ENCODE measurements at places on chromosomes 12 and 14.
A peak's percentile ranks its signal among the peaks of the same experiment; 100 is the strongest.

DNA sequence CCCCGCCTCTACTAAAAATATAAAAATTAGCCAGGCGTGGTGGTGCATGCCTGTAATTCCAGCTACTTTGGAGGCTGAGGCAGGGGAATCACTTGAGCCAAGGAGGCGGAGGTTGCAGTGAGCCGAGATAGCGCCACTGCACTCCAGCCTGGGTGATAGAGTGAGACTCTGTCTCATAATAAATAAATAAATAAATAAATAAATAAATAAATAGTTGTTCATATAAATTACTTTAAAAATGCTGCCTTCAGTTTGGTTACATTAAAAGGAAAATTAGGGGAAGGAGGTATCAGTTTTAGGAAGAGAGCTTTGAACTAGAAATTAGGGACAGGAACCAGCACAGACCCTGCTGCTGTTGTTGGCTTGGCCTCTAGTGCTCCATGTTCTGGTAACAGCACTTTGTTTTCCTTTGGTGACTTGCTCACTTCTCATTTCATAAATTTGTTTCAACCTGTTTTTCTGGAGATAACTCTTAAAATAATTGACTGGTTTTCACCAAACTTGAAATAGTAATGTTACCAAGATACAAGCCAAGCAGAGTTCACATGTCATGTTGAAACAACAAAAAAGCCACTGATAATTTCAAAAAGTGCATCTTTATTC, 22.9 kb upstream of the PTPRB start:
- H3K27ac ChIP-seq: no peak overlapping the region
- H3K36me3 ChIP-seq: no peaks in the 10 kb centered on the region
- H3K4me1 ChIP-seq: no peaks in the 10 kb centered on the region
- H3K4me3 ChIP-seq: no peak overlapping the region

DNA sequence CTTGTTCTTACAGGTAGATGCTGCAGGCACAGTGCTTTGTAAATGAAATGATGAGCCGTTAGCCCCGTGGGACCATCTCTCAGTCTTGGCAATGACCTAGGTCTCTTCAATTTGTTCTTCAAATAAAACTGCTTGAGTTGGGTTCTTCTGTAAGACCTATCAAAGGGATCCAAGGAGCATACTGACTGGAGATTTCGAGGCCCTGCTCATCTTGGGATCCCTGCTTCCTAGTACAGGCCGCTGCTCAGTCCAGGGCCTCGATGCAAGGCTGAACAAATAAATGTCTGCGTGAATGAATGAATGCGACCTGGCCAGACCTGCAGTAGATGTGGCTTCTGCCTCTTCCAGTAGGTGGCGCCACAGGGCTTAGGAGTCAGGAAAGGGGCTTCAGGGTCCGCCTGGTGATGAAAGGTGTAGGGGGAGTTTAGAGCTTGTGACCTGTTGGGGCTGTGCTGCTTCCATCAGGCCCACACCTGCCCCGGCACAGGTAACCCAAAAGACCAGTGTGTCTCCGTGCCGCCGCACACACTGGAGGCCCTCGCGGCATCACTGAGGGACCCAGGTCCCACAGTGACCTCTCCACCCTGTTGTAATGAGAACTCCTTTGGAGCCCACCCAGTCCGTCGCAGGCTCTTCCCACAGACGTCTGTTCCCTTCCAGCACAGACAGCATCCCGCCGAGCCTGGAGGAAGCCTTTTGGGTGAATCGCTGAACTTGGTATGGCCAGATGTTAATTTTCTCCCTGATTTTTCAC, 4.4 kb downstream of the CACNA1C start:
- no peak overlapping the region for H3K4me3 ChIP-seq
- H3K4me1 ChIP-seq: peaks cover 5% of the 10 kb centered on the region
- DNase-seq: peak; percentile 62
- no peak overlapping the region for H3K27ac ChIP-seq

DNA sequence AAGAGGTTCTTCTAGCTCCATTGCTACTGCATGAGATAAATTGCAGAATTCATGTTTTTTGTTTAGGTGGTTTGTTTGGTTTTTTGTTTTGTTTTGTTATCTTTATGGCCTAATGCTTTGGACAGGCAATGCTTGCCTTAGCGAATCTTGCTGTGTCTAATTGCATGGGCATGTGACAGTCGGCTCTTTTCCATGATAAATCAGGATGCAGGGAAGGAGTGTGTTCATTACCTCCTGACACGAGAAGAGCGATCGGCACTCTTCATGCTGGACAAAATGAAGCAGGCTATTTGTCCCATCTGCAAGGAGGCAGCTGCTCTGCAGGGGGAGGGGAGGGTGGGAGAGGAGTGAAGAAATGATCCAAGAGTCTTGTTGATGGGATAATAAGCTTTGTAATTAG, 6.5 kb downstream of the CCDC60 start:
- H3K27me3 ChIP-seq: no peaks in the 10 kb centered on the region
- no peak overlapping the region for H3K4me3 ChIP-seq
- no peak for DNase-seq
- no peak overlapping the region for H3K27ac ChIP-seq
- H3K36me3 ChIP-seq: no peaks in the 10 kb centered on the region
- H3K4me1 ChIP-seq: no peaks in the 10 kb centered on the region

DNA sequence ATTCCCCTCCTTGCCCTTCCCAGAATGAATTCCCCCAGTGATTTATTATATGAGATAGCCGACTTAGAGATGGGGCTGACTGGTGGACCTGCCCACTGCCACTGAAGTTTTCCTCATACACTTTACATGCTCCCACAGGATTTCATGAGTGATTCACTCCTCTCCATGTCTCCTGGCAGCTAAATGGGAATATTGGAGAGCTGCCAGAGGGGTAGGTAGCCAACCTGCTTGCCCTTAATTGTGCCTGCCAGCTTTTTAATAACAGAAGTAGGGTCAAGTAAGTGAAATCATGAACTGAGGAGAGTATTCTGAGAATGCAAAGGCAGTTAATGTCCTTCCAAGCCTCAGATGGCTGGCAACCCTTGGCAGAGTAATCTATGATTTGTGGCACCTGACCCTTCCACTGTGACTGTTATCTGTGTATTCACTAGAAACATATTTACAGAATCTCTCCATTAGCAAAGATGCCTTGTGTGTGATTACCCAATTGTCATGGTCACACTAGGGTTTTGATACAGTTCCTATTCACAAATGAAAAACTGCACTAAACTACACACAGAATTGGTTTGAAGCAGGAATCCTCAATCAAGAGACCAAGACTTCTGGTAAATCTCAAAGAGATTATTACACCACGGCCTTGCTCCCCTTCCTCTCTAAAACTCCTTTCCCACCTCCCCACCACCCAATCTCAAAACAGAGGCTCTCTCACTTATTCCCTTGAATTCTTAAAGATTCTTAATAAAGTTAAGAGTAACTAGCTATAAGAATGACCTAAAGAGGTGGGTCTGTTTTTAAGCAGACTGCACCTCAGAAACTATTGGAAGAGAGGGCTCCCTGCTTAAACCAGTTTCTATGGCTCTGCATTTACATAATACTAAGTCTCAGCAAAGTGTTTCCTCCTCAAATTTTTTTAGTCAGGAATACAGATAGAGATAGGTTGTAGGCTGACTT, 17.2 kb downstream of the NKX2-1 start:
- DNase-seq: no peak
- H3K36me3 ChIP-seq: no peaks in the 10 kb centered on the region
- no peak overlapping the region for H3K4me3 ChIP-seq
- no peak overlapping the region for H3K27ac ChIP-seq
- H3K4me1 ChIP-seq: no peaks in the 10 kb centered on the region
- H3K27me3 ChIP-seq: peaks cover 52% of the 10 kb centered on the region

DNA sequence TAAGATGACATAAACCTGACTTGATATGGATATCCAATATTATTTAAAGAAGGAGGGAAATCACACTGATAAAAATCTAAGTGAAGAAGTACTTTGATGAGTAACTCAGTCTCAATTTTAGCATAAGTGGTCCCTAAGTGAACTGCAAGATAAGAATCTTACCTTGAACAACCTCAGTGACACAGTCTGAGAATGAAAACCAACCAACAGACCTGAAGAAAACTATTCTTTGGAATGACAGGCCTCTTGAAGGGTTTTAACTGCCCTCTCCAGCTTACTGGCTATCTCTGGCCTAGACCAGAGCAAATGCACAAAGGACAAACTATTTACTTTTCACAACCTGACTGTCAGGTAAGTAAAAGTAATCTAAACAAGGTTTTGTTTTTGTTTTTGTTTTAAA, 44.7 kb downstream of the CPM start:
- no peaks in the 10 kb centered on the region for H3K27me3 ChIP-seq
- H3K36me3 ChIP-seq: no peaks in the 10 kb centered on the region
- H3K4me3 ChIP-seq: no peak overlapping the region
- H3K4me1 ChIP-seq: no peaks in the 10 kb centered on the region
- no peak overlapping the region for H3K27ac ChIP-seq

GRCh38 chr12:86331457-86331856, 75.3 kb upstream of the MGAT4C start:
- no peaks in the 10 kb centered on the region for H3K27me3 ChIP-seq
- no peak for DNase-seq
- H3K4me1 ChIP-seq: no peaks in the 10 kb centered on the region
- no peak overlapping the region for H3K27ac ChIP-seq

DNA sequence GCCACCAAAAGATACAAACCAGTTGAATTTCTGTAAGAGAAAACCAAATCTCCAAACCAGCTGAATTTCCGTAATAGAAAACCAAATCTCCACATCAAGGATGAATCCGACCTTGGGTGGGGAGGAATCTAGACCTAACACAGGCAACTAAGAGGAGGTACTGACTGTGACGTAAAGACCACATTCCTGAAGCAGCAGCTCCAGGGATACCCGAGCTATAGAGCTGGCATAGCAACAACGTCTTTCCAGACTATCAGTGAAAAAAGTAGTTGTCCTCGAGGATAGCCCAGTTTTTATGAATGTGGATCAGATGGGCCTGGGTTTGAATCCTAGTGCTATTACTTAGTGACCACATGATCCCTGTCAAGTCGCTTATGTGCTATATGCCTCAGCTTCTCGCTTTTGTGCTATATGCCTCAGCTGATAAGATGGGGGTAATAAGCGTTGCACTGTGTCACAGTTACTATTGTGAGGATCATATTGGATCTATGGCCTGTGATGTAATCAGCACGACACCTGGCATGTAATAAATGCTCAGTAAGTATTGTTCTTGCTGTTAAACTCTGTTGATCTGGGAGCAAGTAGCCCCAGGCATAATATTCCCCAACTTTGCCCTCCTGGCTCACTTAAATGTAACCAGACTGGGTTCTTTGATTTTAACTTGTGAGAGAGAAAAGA, 113.8 kb downstream of the EGLN3 start:
- H3K4me1 ChIP-seq: no peaks in the 10 kb centered on the region
- H3K27ac ChIP-seq: no peak overlapping the region
- DNase-seq: no peak
- no peaks in the 10 kb centered on the region for H3K36me3 ChIP-seq
- no peak overlapping the region for H3K4me3 ChIP-seq
- no peaks in the 10 kb centered on the region for H3K27me3 ChIP-seq

DNA sequence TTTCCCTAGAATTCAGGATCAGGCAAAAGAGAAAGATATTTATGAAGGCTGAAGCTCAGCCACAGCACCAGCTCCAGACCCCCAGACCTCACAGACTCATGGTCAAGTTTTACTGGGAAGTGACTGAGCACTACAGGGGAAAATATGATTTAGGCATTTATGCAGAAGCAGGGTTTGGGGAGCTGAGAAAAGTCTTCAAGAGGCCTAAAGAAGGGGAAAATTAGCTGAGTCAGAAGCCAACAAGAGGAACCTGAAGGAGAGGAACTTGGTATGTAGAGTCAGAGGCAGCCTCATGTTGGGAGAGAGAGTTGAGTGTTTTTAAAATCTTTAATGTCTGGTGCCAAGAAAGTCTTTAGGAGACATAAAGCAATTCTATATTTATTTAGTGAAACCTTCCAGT, 63.0 kb downstream of the FOS start:
- no peak overlapping the region for H3K27ac ChIP-seq
- H3K36me3 ChIP-seq: no peaks in the 10 kb centered on the region
- DNase-seq: no peak
- H3K4me3 ChIP-seq: no peak overlapping the region

Measured in IMR-90 (cell line).